Activated CD4-positive, alpha-beta T cell treated with anti-CD3 and anti-CD28 coated beads for 4 hours (primary cell): ENCODE measurements at places on chromosomes 3 and 15.

DNA sequence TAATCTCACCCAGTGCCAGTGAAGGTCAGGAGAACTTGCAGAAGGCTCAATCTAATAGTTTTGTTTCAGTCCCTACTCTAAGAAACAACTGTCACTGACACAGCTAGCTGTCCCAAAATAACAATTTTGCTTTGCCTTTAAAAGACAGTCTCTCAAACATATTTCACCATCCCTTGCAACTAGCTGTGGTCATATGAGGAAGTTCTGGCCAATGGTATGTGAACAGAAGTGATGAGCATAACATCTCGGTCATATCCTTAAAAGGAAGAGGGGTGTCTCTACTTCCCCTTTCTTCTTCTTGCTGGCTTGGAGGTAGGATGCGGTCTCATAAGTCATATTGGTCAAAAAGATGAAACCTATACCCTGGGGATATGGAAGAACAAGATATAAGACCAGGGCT is 198.1 kb downstream of the NEK10 start:
- no peak for DNase-seq

DNA sequence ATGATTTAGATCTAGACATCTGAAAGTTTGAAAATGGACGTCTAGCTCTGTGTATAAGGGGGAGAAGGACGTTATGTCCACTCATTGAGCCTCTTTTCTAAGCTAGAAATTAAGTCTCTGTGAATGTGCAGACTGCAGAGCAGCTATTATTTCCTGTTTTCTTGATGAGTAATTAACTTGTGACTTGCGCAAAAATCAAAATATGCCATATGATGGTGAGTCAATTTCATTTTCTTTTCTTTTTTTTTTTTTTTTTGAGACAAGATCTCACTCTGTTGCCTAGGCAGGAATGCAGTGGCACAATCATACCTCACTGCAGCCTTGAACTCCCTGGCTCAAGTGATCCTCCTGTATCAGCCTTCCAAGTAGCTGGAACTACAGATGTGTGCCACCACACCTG is 14.1 kb downstream of the LACTB start:
- no peak for DNase-seq

- DNase-seq = no peak
These were observed 234.2 kb downstream of the IL20RB start for GRCh38 chr3:137191951-137192350.

DNA sequence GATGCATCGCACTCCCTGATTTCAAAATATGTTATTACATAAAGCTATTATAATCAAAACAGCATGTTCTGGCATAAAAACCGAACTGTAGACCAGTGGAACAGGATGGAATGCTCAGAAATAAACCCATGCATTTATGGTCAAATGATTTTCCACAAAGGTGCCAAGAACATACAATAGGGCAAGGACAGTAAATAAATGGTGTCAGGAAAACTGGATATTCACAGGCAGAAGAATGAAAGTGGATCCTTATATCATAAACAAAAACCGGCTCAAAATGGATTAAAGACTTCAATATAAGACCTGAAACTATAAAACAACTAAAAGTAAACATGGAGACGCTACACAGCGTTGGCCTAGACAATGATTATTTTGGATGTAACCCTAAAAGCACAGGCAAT is 22.6 kb downstream of the USP50 start:
- no peak for DNase-seq

GRCh38 chr15:69920221-69920620 is 177.5 kb downstream of the TLE3 start:
- no peak for DNase-seq

- no peak for DNase-seq
These were observed 65.3 kb downstream of the ASB7 start for GRCh38 chr15:100667405-100668347.

GRCh38 chr3:134970895-134971294 is 175.8 kb downstream of the EPHB1 start:
- no peak for DNase-seq

DNA sequence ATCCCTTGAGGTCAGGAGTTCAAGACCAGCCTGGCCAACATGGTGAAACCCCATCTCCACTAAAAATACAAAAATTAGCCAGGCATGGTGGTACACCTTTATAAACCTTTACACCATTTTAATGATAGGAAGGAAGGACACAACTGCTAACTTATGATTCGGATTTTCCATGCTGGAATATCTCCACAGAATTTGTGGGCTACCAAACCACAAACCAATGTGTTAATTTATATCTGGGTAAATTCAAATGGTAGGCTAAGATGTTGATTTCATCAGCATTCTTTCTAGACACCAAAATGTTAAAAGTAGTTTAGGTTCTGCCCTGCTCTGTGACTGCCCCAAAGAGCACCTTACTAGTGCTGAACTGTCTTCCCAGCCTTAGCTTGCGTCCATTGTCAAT is 72.8 kb downstream of the POLQ start:
- no peak for DNase-seq
